ENCODE measurements at places on chromosomes 16 and 17. TPM values are rescaled to one million over a fixed set of nuclear protein-coding genes. Genes with fewer than 3 reads are reported as not detected.

GRCh38 chr17:21376759-21377690 is 868 bp downstream of the KCNJ12 start:
- H3K27me3 ChIP-seq: peaks cover 51% of the 10 kb centered on the region
- peaks cover 43% of the 10 kb centered on the region for H3K4me1 ChIP-seq
- H3K36me3 ChIP-seq: no peaks in the 10 kb centered on the region
- peak overlapping the region; percentile 35 for H3K4me3 ChIP-seq

DNA sequence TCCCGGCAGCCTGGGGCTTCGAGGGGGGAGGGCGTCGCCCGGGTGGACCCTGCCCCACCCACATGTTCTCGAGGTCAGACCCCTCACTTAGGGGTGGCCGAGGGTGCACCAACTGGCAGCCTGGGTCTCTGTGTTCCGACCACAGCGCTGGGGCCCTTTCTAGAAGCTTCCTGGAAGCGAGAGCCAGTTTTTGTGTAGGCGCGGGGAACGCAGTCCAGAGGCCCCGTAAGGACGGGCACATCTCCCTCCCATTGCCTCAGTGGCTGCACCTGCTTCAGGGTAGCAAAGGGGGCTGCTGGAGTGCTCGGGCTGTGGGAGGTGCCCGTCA is 148.3 kb downstream of the BANP start:
- no peak overlapping the region for H3K4me3 ChIP-seq
- H3K27ac ChIP-seq: no peak overlapping the region
- peaks cover 7% of the 10 kb centered on the region for H3K4me1 ChIP-seq

DNA sequence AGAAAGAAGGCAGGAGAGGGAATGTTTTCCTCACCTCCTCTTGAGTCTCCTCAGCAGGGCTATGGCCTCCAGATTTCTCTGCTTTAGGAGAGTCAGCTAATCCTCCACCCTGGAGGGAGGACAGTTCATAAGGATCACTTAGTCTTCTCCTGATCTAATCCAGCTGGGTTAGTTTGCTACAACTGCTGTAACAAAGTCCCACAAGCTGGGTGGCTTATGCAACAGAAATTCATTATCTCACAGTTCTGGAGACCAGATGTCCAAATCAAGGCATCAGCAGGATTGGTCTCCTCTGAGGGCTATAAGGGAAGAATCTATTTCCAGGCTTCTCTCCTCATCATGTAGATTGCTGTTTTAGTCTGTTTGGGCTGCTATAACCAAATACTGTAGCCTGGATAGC is 40.6 kb upstream of the XYLT1 start:
- no peak for DNase-seq
- H3K4me1 ChIP-seq: no peaks in the 10 kb centered on the region
- no peaks in the 10 kb centered on the region for H3K27me3 ChIP-seq
- H3K36me3 ChIP-seq: no peaks in the 10 kb centered on the region
- no peak overlapping the region for H3K4me3 ChIP-seq
- no peak overlapping the region for H3K27ac ChIP-seq

DNA sequence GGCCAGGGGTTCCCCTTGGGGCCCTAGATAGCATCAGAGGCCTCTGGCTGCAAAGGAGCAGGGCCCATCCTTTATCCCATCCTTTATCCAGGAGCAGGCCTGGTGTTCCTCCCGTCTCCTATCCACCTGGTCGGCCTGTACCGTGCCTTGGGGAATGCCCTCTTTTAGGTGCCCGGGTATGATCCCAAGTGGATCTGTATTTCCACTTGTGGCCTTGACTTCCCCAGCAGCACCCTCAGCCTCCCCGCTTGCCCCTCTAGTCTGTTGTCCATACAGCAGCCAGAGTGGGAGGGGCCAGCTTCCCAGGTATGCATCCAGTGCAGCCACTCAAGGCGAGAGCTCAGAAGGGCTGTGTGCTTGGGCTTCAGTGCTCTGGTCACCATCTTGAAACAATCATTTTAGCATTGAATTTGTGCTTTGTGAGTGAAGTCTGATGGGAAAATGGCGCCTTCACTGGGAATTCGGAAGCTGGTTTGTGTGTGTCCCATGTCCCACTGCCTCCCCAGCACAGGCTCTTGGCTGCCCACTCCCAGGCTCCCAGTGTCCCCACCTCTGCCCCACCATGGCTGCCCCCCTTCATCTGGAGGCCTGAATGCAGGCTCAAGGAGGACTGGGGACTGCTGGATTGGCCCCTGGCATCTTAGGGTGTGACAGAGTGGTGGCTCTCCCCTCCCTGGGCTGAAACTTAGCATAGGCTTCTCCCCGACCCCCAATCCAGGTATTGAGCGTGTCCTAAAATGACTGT is 3.3 kb upstream of the RNF112 start:
- no peak overlapping the region for H3K4me3 ChIP-seq
- peaks cover 11% of the 10 kb centered on the region for H3K4me1 ChIP-seq
- DNase-seq: no peak
- H3K27ac ChIP-seq: no peak overlapping the region
- H3K36me3 ChIP-seq: no peaks in the 10 kb centered on the region

GRCh38 chr17:21186399-21187187 is 27.4 kb downstream of the TMEM11 start:
- no peaks in the 10 kb centered on the region for H3K27me3 ChIP-seq
- no peak for DNase-seq
- H3K27ac ChIP-seq: peak overlapping the region; percentile 74
- H3K4me1 ChIP-seq: peaks cover 48% of the 10 kb centered on the region
- H3K36me3 ChIP-seq: peaks cover 89% of the 10 kb centered on the region
- no peak overlapping the region for H3K4me3 ChIP-seq

GRCh38 chr16:4696172-4696904 is 3.0 kb downstream of the NUDT16L1 start:
- no peak overlapping the region for H3K27ac ChIP-seq
- no peak overlapping the region for H3K4me3 ChIP-seq
- H3K27me3 ChIP-seq: no peaks in the 10 kb centered on the region
- H3K36me3 ChIP-seq: peaks cover 48% of the 10 kb centered on the region
- DNase-seq: no peak

DNA sequence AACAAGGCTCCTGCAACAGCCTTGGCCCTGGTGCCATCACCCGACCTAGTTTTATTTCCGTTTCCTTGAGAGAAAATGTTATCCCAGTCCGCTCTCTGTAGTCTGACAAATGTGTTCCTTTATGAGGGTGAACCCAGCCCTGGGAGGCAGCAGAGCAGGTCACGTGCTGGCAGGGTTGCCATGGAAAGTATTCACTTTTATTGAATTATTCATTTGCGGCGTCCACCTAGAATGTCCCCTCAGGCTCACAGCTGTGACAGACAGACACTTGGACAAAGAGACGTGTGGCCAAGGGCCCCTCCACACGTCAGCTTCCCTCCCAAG is 90.0 kb downstream of the WSCD1 start:
- no peak overlapping the region for H3K27ac ChIP-seq
- H3K27me3 ChIP-seq: no peaks in the 10 kb centered on the region
- H3K4me1 ChIP-seq: no peaks in the 10 kb centered on the region
- no peak overlapping the region for H3K4me3 ChIP-seq
- DNase-seq: no peak

Gene OTOA
- total RNA-seq: 2.6 TPM

Gene HAP1
- 0.83 TPM for total RNA-seq

GRCh38 chr17:82156284-82156925 is 56.2 kb downstream of the CCDC57 start:
- no peaks in the 10 kb centered on the region for H3K27me3 ChIP-seq
- no peak overlapping the region for H3K4me3 ChIP-seq
- H3K4me1 ChIP-seq: peaks cover 14% of the 10 kb centered on the region
- no peak overlapping the region for H3K27ac ChIP-seq
- peak; percentile 43 for DNase-seq

Gene MGAT5B
- total RNA-seq: 2.0 TPM

DNA sequence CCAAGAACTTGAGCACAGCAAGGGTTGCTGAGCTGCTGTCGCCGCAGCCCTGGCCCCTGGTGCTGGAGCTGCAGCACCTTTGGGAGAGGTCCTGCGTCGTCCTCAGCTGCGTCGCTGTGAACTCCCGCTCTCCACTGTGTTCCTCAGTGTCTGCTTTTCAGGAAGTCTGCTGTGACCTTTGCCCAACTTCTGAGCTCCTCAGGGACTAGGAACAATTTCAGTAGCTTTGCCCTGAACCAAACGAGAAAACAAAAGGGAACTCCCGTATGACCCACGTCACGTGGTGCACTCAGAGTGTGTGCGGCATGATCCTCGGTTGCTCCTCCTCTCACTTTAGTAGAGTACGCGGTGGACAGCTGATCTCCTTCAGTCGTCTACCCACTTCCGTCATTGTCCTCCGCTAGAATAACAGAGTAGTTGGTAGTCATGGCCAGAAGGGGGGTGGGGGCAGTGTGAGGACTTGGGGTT is 44.2 kb downstream of the WDR45B start:
- H3K36me3 ChIP-seq: peaks cover 88% of the 10 kb centered on the region
- H3K4me1 ChIP-seq: peaks cover 12% of the 10 kb centered on the region
- no peaks in the 10 kb centered on the region for H3K27me3 ChIP-seq
- H3K27ac ChIP-seq: peak overlapping the region; percentile 78
- no peak for DNase-seq

GRCh38 chr17:57485916-57486881 is 229.9 kb downstream of the MSI2 start:
- no peaks in the 10 kb centered on the region for H3K27me3 ChIP-seq
- H3K4me1 ChIP-seq: peaks cover 36% of the 10 kb centered on the region
- no peak for DNase-seq
- H3K27ac ChIP-seq: no peak overlapping the region
- no peak overlapping the region for H3K4me3 ChIP-seq
- no peaks in the 10 kb centered on the region for H3K36me3 ChIP-seq

- no peaks in the 10 kb centered on the region for H3K36me3 ChIP-seq
- no peak overlapping the region for H3K4me3 ChIP-seq
- no peak overlapping the region for H3K27ac ChIP-seq
- H3K27me3 ChIP-seq: no peaks in the 10 kb centered on the region
- H3K4me1 ChIP-seq: peaks cover 7% of the 10 kb centered on the region
Measured at GRCh38 chr16:68892898-68893297, 49.6 kb downstream of the TANGO6 start.

DNA sequence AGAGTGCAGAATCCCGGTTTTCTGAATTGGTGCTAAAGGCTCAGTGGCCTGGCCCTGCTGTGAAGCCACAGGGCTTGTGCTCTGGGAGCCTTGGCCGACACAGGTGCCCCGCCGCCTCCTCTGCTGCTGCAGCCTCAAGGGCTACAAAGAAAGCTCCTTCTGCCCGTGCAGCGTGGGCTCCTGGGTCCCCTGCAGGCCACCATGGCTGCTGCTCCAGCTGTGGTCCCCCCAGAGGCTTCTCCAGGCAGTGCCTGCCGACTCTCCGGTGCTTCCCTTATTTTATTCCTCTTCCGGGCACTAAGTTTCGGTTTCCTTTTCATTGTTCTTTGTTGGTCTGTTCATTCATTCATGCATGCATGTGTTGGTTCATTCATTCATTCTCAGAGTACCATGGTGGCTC is 53.1 kb downstream of the CMIP start:
- H3K27me3 ChIP-seq: no peaks in the 10 kb centered on the region
- no peak overlapping the region for H3K4me3 ChIP-seq
- no peak overlapping the region for H3K27ac ChIP-seq
- H3K36me3 ChIP-seq: no peaks in the 10 kb centered on the region
- peaks cover 70% of the 10 kb centered on the region for H3K4me1 ChIP-seq
- DNase-seq: peak; percentile 80

DNA sequence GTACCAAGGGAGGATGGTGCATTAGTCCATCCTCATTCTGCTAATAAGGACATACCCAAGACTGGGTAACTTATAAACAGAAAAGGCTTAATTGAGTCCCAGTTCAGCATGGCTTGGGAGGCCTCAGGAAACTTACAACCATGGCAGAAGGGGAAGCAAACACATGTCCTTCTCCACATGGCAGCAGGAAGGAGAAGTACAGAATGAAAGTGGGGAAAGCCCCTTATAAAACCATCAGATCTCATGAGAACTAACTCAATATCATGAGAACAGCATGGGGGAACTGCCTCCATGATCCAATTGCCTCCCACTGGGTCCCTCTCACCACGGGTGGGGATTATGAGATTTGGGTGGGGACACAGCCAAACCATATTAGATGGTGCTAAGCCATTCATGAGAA is 84.5 kb downstream of the SEC14L1 start:
- DNase-seq: no peak
- no peak overlapping the region for H3K4me3 ChIP-seq
- H3K27ac ChIP-seq: no peak overlapping the region
- H3K4me1 ChIP-seq: peaks cover 12% of the 10 kb centered on the region
- no peaks in the 10 kb centered on the region for H3K36me3 ChIP-seq
- no peaks in the 10 kb centered on the region for H3K27me3 ChIP-seq

- H3K4me3 ChIP-seq: no peak overlapping the region
- peak overlapping the region; percentile 47 for H3K27ac ChIP-seq
- no peaks in the 10 kb centered on the region for H3K27me3 ChIP-seq
- peak; percentile 95 for DNase-seq
Measured at GRCh38 chr16:31105677-31106213, 2.4 kb upstream of the BCKDK start.

Gene KRTAP9-8
- not detected for total RNA-seq

DNA sequence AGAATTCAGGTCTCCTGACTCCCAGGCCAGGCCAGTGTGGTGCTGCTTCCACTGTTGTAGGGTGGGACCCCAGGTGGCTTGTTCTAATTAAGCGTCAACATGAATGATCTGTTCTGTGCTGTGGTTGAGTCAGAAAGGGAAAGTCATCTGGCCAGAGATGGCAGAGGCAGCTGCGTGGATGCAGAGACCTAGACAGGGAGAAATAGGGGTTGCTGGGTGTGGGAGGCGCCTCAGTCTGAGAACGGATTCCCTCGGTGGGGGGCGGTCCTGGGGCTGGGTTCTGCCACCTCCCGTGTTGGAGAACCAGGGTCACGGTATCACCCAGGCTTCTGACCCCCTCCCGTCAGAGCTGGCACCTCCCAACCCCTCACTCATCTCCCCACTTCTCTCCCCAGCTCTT is 5.6 kb downstream of the FBRS start:
- no peak overlapping the region for H3K4me3 ChIP-seq
- H3K27ac ChIP-seq: no peak overlapping the region
- no peaks in the 10 kb centered on the region for H3K27me3 ChIP-seq
- no peak for DNase-seq

Gene MT1G
- not detected for total RNA-seq

DNA sequence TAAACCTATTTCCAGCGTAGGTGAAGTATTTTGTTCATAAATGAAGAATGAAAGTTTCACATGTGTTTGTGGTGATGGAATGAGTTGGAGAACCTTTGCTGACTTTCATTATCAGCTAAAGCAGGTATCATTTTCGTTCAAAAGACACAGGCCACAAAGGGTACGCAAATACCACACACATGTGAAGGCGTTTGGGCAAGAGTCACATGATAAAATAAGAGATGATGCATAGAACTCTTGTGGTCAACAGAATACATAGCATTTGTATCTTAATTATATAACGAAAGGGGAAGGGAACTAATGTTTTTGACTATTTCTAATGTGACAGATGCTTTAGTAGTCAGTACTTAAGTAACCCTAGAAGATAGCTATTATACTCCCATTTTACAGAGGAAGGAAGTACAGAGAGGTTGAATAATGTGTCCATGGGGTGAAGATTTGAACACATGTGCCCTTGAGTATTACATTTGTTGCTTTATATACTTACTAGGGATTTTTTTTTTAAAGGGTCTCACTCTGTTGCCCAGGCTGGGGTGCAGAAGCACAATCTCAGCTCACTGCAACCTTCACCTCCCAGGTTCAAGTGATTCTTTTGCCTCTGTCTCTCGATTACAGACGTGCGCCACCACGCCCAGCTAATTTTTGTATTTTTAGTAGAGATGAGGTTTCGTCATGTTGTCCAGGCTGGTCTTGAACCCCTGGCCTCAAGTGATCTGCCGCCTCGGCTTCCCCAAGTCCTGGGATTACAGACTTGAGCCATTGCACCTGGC is 4.8 kb downstream of the RPA1 start:
- no peak overlapping the region for H3K27ac ChIP-seq
- H3K27me3 ChIP-seq: no peaks in the 10 kb centered on the region
- H3K36me3 ChIP-seq: peaks cover 58% of the 10 kb centered on the region
- DNase-seq: no peak
